ENCODE measurements at places on chromosomes 5 and 9. TPM values are rescaled to one million over a fixed set of nuclear protein-coding genes. Genes with fewer than 3 reads are reported as not detected.

Gene SPINK4
- not detected for total RNA-seq

Gene FAM81B
- total RNA-seq, result not detected

Gene TRPM3
- total RNA-seq, result not detected

Gene CDKN2B-AS1
- 0.71 TPM for total RNA-seq

Gene NUTM2G
- not detected for total RNA-seq

Gene KCNMB1
- not detected for total RNA-seq

Gene ELP1
- total RNA-seq, result 39.3 TPM

Gene LURAP1L
- 3.6 TPM for total RNA-seq

Gene BBLN
- total RNA-seq, result 55.6 TPM

Gene SPINK9
- not detected for total RNA-seq

Gene DIRAS2
- not detected for total RNA-seq

All from foreskin keratinocyte (primary cell).